ENCODE measurements at places on chromosomes 3 and 15.
A peak's percentile ranks its signal among the peaks of the same experiment; 100 is the strongest.

DNA sequence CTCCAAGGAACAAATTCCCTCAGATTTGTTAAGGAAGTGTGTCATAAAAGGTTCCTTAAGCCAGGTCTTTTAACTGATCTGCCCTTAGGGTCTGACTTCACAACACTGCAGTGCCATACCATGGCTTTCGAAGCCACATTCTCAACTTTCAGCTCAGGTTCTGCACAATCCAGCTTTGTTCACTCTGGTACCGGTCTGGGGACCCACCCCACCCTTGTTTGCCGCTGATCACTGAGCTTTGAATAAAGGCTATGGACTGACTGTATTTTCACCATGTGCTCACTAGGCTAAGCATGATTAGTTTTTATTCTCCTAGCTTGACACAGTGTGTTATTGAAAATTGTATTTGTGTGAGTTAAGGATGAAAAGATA is 15.9 kb downstream of the SNX1 start:
- DNase-seq: no peak

DNA sequence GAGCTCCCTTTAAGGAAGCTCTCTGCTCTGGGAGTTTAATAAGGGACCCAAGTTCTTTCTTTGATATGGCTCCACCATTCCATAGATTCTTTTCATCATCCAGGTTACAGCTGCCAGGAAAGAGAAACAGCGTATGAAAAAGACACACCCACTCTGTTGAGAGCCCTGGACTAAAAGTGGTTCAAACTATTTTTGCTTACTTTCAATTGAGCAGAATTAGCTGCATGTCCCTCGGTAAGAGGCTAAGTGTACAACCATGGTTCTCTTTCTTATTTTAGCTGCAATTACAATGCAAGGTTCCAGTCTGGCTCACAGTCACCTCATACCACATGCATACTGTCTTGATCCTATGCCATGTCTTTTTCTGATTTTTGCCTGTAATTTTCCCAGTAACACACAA is 1288.3 kb downstream of the NSUN3 start:
- no peak for DNase-seq

DNA sequence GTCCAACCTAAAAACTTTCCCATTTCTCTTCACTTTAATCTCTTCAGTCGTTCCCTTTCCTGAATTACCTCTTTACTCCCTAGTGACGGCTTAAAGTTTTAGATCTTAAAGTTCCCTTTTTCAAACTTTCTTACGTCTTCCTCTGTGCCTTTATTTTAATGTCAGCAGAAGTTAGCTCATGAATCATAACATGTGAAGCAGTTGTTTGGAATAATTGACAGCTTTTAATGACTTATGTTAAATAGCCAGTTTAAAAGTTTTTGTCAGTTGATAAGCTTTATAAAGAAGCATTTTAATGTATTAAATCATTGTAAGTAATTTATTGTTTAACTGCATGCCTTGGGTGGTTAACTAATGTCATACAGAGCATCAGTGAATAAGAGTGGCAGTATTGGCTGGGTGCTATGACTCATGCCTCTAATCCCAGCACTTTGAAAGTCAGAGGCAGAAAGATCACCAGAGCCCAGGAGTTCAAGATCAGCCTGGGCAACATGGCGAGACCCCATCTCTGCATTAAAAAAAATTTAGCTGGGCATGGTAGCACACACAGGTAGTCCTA is 33.9 kb downstream of the PIK3CA start:
- DNase-seq: no peak

GRCh38 chr3:102238362-102238761 is 196.5 kb upstream of the ZPLD1 start:
- peak; percentile 43 for DNase-seq

DNA sequence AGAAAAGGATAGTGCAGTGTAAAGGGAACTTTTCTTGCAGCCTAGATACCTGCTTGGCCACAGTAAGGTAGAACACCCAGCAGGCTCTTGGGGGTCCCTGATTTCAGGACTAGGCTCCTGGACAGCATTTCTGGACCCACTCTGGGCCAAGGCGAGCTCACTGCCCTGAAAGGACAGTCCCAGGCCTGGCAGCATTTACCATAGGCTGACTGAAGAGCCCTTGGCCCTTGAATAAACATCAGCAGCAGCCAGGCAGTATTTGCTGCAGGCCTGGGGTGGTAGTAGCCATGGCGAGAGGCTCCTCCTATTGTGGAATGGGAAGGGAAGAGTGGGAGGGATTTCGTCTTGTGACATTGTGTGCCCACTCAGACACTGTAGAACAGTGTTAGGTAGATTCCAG is 529.2 kb downstream of the TUSC7 start:
- no peak for DNase-seq

DNA sequence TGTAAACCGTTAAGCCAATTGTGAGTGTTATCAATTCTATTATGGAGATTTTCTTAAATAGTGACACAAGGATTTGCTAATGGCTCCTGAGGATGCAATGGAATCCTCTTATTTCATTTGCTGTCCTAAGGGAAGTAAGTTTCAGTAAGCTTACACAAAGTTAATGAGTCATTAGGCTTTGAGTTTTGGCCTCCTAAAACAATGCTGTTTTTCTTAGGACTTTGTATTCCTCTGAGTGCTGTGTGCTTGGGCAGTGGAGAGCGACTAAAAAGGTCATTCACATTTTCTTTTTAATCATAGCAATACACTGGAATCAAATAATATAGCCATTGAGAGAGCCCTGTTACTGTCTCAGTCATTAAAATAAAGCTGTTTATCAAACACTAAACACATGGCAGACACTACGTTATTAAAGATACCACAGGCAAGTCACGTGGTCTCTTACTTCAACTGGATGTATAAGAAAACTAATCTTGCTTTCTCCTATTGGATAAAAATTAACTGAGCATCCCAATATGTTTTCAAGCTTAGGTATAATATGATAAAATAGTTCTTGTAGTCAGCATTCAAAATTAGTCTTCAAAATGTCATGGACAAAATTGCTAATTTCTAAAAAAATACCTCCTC is 290.8 kb downstream of the NLGN1 start:
- DNase-seq: no peak
